ENCODE measurements at places on chromosomes 6 and 20.
A peak's percentile ranks its signal among the peaks of the same experiment; 100 is the strongest.

DNA sequence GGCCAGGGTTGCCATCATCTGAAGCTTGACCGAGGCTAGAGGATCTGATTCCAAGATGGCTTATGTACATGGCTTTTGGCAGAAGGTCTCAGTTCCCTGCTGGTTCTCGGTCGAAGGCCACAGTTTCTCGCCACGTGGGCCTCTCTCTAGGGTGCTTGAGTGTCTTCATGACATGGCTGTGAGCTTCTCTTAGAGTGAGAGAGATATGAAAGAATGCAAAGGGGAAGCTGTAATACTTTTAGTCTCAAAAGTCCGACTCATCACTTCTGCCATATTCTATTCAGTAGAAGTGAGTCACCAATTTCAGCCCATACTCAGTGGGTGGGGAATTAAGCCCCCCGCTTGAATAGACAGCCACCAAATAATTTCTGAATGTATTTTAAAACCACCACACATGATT lies 94.2 kb downstream of the UTRN start:
- no peak for DNase-seq

GRCh38 chr6:142943711-142944123 lies 1.3 kb downstream of the HIVEP2 start:
- DNase-seq, result no peak

GRCh38 chr6:39211183-39211582 lies 18.1 kb downstream of the KCNK5 start:
- no peak for DNase-seq

GRCh38 chr6:93341900-93342613 lies 77.3 kb downstream of the EPHA7 start:
- DNase-seq, result peak; percentile 98

DNA sequence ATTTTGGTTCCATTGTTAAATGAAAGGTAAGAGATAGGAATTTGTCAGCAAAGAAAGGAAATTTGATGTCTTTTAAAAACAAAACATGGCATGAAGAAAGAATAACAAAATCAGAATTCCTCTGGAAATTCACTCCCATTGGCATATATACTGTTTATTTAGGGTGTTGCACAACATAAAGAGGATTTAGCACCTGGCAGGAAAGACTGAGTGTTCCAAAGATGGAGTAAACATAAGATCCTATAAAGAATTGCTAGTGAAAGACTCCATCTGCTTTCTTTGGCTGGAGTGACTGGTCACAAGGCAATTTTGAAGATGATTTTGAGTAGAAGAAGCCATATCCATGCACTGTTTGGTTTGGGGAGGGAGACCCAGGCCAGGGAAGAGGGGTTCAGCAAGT lies 62.4 kb downstream of the CD24 start:
- no peak for DNase-seq

- no peak for DNase-seq
Observed at GRCh38 chr6:119612911-119613381, 263.4 kb upstream of the MAN1A1 start.

- no peak for DNase-seq
Observed at GRCh38 chr6:47117314-47117713, 75.2 kb upstream of the ADGRF1 start.

- DNase-seq, result no peak
Observed at GRCh38 chr6:104473021-104473429, 386.7 kb downstream of the HACE1 start.

DNA sequence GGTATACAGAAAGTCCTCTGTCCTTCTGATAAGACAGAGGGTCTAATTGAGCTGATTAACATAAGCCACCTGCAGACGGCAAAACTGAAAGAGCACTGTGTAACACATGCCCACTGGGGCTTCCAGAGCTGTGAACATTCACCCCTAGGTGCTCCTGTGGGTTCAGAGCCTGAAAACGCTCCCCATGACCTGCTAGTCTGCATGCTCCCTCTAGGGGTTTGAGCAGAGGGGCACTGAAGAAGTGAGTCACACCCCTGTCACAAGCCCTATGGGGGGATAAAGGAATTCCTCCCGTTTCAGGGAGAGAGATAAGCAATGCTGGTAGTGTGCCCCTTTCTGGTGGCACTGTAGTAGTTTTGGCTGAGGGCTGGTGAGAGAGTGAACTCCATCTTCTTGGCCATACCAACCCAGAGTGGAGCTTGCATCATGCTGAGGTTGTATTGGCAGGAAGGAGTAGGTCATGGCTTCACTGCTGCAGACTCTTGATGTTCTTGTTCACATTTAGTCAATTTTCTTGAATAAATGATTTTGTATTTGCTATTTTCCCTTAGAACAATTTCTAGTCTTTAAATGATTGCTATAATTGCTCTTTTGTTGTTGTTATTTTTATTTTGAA lies 637.5 kb upstream of the MAN1A1 start:
- DNase-seq, result no peak

DNA sequence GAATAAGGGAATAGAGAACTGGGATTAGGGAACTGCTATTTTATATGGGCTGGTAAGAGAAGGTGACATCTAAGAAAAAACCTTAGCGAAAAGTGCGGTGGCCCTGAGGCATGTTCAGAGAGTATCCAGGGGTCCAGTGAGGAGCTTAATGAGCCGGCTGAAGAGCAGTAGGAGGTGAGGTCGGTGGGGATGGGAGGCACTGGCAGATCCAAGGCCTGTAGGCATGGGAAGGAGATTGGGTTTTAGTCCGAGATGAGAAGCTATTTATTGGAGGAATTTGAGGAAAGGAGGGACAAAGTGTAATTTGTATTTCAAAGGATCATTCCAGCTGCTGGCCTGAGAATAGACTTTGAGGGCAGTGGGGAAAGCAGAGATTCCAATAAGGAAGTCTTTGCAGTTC lies 123.8 kb downstream of the QKI start:
- no peak for DNase-seq

DNA sequence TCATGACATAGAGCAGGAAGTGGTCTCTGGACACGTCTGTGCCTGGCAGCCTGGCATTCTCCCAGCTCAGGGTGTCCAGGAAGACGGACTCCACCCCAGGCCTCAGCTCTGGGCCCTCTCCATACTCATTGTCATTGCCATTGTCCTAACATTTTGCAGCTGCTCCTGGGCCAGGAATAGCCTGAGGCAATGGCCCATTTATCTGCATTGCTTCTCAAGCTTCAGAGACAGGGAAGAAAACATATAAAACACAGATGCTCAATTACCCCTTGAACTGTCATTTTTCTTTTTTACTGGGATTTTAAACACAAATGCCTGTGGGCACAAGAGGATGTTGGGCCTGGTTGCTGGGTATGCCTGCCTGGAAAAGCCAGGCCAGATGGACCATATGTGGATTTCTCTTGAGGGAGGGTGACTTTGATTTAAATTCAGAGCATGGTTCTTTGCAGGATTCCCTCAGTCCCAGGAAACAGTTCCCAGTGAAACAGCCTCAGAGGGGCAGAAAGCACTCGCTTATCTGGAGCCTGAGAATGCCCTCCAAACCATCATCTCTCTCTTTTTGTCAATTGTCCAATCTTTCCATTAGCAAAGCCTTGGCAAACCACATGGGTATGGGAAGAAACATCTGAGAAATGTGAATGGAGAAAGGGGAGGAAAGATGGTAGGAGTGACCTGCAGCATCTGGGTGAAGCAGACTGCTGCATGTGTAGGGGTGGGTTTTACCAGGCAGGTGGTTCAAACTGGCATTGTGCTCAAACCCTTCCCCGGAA lies 17.9 kb downstream of the LAMP5 start:
- DNase-seq, result no peak

GRCh38 chr6:78157606-78158005 lies 504.8 kb downstream of the MEI4 start:
- DNase-seq, result no peak

- no peak for DNase-seq
Observed at GRCh38 chr20:3846378-3846739, 275 bp upstream of the MAVS start.

GRCh38 chr6:158908606-158909005 lies 89.4 kb upstream of the EZR start:
- no peak for DNase-seq

- no peak for DNase-seq
Observed at GRCh38 chr6:57421503-57421902, 104.1 kb downstream of the PRIM2 start.

- DNase-seq, result no peak
Observed at GRCh38 chr20:51936377-51936776, 134.1 kb upstream of the SALL4 start.

DNA sequence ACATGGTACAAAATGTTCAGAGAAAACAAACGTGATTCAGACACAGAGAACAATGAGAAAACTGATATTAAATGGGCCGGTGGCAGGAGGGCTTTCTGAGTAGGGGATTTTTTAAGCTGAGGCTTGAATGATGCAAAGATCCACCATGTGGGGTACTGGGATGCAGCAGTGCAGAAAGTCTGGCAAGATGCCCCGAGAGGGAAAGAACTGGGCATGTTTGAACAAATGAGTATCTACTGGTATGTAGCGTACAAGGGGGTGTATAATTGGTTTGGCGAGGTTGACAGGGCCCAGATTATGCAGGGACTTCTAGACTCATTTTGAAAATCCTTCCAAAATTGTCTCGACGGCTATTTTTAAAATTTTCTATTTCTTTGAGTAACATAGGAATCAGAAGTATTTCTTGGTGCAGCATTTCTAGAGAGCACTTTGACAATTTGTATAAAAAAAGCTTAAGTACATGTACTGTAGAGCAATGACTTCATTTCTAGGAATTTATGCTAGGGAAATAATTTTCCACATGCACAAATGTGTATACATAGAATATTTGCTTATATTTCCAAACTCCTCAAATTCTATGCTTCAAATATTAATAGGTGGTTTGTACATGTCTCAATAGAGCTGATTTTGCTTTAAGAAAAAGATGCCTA lies 119.6 kb upstream of the DOK5 start:
- no peak for DNase-seq

DNA sequence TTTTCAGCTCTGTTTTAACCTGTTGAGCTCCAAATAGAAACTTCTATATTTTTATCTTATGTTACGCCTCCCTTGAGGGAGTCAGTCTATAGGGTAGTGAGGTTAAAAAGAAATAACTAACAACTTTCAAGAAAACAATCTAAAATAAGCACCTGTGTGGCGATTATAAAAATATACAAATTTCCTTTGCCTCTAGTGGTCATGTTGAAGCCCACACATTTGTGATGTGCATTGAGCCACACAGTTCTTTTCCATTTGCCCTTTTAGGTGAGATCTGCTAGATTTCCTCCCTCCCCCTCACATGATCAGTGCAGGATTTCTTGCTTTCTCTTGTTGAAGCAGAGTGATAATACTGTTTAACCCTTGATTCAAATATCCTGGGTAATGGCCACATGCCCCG lies 84.2 kb downstream of the MYB start:
- no peak for DNase-seq

DNA sequence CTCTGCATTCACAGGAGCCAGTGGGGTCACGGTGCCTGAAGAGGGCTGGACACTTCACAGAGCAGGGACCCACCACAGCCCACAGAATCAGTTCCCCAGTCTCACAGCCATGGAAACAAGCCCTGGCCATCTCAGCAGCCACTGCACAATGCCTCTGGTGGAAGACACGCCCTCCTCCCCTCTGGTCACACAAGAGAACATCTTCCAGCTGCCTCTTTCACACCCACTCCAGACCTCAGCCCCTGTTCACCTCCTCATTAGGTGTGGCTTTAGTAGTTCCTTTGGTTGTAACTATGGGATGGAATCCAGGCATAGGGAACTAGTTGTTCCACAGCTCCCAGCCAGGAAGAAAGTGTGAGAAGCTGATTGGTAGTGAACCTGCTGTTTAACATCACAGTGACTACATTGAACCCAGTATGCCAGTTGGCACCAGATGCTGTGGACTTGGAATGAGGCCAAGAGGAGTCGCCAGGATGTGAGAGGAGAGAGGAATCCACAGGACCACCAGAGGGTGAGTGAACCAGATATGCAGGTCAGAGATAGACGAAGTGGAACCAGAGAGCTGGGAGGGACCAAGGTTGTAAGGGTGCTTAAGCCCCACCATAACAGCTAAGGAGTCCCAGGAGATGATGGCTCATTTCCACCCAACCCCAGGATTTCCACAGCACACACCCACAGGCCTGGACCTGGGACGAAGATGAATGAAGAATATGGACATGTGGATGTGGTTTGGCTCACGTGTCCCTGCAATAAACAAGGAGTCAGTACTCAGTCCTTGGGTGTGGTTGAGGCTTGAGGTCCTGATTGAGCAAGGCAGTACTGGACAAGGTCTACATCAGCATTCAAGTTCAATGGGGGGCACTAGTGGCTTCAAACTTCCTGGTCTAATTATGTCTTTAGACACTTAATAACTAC lies 8.8 kb upstream of the BTN3A3 start:
- DNase-seq, result no peak

- DNase-seq, result peak; percentile 49
Observed at GRCh38 chr6:56637640-56638039, 5.0 kb downstream of the DST start.

GRCh38 chr20:50260479-50261221 lies 70.0 kb downstream of the CEBPB start:
- no peak for DNase-seq

DNA sequence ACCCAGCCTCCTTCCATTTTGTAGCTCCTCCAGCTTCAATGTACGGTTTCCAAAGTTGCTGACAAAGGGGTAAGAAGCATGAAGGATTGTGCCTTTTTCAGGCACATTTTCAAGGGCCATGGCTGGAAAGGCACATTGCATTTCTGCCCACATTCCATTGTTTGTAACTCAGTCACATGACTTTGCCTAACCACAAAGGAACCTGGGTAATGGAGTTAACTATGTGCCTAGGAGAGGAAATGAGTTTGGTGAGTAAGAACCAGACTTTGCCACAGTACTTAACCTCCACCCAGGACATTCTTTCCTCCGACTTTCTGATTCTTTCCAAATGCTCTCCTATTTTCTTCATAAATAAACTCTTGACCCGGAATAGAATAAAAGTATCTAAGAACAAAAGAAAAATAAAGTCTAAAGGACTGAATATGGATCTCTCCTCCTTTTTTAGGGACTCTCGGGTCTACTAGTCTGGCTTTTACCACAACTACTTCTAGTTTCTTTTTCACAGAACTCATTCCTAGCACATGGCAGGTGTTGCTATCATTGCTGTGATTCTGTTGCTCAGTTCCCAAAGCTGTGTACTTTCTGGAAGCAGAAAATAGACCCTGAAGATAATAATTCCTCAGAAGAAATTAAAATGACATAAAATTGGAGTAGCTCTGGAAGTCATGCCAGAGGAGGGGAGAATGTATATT lies 81.5 kb upstream of the ISM1 start:
- no peak for DNase-seq

DNA sequence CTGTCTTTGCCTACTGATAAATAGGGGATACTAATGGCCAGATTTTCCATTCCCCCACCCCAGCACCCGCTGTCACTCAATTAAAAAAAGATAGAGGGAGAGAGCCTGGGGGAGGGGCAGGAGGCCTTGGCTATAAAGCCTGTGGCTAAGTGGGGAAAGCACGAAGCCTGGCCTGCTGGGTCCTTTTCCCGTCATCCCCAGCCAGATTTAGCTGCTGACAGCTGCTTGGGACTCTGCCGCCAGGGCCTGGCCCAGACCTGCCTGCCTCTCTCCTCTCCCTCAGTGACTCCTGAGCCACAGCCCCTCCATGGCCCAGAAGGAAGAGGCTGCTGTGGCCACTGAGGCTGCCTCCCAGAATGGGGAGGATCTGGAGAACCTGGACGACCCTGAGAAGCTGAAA lies at the start of gene APOBEC2:
TSS of gene APOBEC2 (plus strand) at position 162 of the 400 bp plus-strand sequence. CDS start at position 308, 146 bp downstream.
- no peak for DNase-seq

GRCh38 chr20:62495749-62496567 lies 20.2 kb upstream of the GATA5 start:
- DNase-seq, result no peak
